SHP77 (cell line): ENCODE measurements at places on chromosomes 5 and 9.
A peak's percentile ranks its signal among the peaks of the same experiment; 100 is the strongest.

- no peak for DNase-seq
Measured at GRCh38 chr9:91883503-91883902, 66.5 kb downstream of the ROR2 start.

- no peak for DNase-seq
Measured at GRCh38 chr5:142779163-142779840, 9.1 kb downstream of the ARHGAP26 start.

- no peak for DNase-seq
Measured at GRCh38 chr5:79408028-79408427, 105.9 kb downstream of the HOMER1 start.

GRCh38 chr5:172740428-172741205 is 30.4 kb downstream of the DUSP1 start:
- DNase-seq: peak; percentile 9

- DNase-seq: no peak
Measured at GRCh38 chr5:132420706-132421272, 51.3 kb downstream of the SLC22A5 start.

DNA sequence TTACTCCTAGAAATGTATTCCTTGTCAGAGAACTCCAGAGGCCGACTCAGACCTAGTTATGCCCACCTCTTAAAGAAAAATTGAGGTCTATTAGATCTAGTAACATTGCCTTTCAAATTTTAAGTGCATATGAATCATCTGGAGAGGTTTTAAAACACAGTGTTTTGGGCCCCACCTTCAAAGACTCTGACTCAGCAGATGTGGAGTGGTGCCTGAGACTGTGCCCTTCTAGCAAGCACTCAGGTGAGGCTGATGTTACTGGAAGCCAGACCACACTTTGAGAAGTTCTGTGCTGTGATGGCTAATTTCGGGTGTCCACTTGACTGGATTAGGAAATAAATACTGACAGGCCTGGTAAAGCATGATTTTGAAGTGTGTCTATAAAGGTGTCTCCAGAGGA is 10.6 kb downstream of the FOXB2 start:
- no peak for DNase-seq

- DNase-seq: no peak
Measured at GRCh38 chr5:165325221-165325620, 1819.8 kb downstream of the MAT2B start.

GRCh38 chr5:169980418-169981053 is at the start of gene INSYN2B:
INSYN2B (minus strand) TSS chr5:169980495; CDS start chr5:169883898, 96,597 bp downstream.
- no peak for DNase-seq

DNA sequence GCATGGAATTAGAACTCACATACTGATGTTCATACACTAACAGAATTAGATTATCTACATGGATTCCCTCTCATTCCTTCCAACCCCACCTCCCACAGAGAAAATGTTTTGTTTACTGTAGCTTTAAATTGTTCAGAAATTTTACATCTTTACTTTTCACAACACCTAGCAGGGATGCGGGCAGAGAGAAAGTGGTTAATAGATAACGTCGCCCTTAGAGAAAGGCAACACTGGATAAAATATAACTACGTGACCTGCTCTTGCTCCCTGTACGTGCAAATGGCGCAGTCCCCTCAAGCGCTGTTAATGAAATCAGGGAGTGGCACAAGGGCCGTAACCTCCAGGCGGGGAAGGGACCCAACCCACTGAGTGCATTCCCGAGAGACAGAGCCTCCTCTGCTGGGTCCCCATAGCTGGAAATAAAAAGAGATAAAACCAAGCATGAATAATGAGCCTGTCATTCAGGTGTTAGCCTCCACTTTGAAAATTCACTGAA is 125.3 kb upstream of the DAPK1 start:
- DNase-seq: no peak

- DNase-seq: peak; percentile 65
Measured at GRCh38 chr5:109410389-109411148, 795 bp upstream of the PJA2 start.

- DNase-seq: no peak
Measured at GRCh38 chr9:97993000-97993399, 9.9 kb downstream of the ANP32B start.

- no peak for DNase-seq
Measured at GRCh38 chr9:28272127-28272526, 698.8 kb upstream of the C9orf72 start.

- no peak for DNase-seq
Measured at GRCh38 chr9:76808636-76809035, 44.4 kb downstream of the PCA3 start.

DNA sequence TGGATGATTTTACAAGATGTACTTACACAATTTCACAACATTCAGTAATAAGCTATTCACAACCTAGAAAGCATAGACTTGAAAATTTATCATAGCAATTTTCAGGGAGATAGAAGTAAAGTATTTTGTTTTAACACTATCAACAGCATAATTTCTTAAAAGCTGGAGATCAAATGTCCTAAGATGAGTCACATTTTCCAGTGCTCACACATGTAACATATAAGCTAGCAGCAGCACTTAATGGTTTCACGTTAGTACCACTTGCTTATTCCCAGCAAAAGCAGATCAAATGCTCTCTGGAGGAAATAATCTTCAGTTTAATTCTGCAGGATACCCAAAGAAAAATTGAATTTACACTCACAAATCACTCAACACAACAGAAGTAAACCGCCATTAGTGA is 6.5 kb downstream of the OR13C8 start:
- DNase-seq: no peak

GRCh38 chr5:172165465-172165864 is 22.6 kb downstream of the STK10 start:
- no peak for DNase-seq

GRCh38 chr5:29950416-29951145 is 1242.9 kb upstream of the CDH6 start:
- no peak for DNase-seq

- no peak for DNase-seq
Measured at GRCh38 chr5:41722359-41722950, 147.8 kb downstream of the OXCT1 start.

GRCh38 chr9:71719562-71719961 is 48.8 kb downstream of the CEMIP2 start:
- DNase-seq: no peak

GRCh38 chr5:53922508-53923498 is 362.4 kb downstream of the NDUFS4 start:
- no peak for DNase-seq

- DNase-seq: no peak
Measured at GRCh38 chr9:135879237-135879601, 28.1 kb downstream of the CAMSAP1 start.

DNA sequence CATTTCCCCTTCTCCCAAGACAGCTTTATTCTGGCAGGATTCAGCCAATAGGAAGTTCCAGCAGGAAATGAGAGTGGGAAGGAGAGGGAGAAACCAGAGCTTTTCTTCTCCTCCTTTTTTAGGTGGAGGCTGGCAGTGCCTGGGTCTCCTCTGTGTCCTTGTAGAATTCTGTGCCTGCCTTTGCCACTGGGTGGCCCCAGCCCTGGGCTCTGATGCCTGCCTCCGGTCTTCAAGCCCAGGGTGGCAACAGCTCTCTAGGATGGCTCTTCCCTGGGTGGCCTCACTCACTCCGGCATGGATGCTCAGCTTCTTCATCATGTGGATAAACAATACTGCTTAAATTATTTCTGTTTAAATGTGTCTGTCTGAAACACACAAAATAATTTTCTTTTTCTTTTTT is 694.8 kb downstream of the SEMA5A start:
- DNase-seq: no peak

DNA sequence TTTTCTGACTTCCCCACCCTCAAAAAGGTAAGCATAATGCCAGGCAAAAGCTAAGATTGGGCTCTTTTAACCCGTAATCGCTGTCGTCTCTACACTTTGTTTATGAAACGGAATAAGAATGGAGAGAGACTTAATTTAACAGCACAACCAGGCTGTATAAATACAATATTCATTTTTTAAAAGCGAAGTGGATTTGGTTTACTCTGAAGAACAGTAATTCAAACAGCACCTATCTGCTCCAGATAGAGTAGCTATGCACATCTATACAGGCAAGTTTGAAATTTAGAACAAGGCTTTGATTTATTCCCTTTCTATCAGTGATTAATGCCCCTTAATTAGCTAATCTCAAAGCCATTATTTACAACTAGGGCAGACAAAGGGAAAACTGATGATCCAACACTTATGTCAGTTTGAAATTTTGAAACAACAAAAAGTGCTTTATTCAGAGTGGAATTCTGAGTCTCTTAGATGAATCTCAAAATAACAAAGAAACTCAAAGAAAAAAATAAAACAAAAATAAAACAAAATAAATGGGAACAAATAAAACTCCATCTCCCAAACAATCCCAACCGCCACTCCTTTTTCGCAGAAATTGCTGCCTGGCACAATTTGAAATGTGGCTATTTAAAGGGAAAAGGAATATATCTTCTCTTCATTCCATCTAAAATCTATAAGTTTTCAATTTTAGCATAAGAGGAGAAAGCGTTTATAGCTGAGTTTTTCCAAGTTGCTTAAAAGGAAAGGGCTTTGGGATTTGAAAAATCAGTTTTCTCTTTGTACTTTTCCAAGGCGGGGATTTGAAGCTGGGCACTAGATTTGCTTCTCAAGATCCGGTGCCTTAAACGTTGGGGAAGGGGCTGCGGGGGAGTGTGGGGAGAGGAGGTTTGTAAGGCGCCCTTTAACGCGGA is 298.6 kb downstream of the PARP8 start:
- DNase-seq: no peak

GRCh38 chr9:121811751-121812150 is 160.3 kb downstream of the DAB2IP start:
- DNase-seq: no peak

- DNase-seq: no peak
Measured at GRCh38 chr5:8729437-8729836, 816.4 kb downstream of the SEMA5A start.

DNA sequence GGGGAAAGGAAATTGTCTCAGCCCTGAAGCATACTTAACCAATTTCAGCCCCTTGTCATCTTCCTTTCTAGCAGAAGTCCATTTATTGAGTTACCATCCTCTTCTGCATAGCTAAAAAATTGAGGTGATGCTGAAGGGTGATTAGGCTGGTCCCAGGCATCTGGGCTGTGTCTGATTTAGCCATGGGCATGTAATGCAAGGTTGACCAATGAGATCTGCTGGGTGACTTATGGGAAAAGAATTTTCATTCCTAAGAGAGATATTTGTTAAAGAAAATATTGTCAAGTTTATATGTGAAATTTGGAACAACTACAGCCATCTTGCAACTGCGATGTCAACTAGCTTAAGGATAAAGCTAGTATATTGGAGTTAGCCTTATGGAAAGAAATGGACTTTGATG is 5.1 kb downstream of the ITGA2 start:
- no peak for DNase-seq

DNA sequence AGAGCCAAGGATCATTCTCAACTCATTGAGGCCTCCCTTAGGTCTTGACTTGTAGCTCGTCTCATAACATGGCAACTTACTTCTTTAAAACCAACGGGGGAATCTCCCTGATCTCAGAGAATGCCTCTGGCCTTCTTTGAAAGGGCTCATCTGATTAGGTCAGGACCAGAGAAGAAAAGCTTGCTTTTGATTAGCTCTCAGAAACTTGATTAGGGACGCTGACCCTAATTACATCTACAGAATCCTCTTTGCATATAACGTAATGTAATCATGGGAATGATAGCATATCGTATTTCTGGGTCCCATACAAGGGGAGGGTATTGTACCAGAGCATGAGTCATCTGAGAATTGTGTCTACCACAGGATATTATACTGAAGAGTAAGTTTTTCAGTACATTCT is 125.1 kb upstream of the SH3GL2 start:
- no peak for DNase-seq

GRCh38 chr5:168055141-168055683 is 236.2 kb upstream of the WWC1 start:
- DNase-seq: no peak
